Psoas muscle (tissue), 8 donors: ENCODE measurements at places on chromosomes 2 and 18. TPM values are rescaled to one million over a fixed set of nuclear protein-coding genes. Genes with fewer than 3 reads are reported as not detected.

Gene GLI2
- 0.81 TPM for total RNA-seq

DNA sequence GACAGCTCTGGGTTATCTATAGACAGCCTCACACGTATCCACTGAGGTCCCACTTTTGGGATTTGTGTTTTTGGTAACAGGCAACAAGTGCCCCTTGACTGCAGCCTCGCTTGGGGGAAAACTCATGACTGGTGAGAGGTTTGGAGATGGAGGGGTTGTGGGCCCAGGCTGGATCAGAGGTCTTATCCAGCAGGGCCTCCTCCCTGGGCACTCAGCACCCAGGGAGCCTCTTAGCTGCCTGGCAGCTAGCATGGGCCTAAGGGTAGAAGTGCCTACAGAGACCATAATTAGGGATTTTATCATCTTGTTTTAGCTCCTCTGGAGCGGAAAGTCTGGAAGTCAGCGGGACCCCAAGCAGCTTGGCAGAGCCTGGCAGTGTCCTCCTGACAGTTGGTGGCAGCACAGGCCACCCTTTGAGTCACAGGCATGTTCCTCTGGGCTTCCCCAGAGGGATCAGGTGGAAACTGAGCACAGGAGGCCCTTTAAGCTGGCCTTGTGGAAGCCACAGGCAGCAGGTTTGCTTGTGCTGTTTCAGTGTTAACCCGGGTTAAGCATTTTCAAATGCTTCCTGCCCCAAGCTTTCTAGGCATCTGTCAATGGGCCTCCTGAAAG, 143.1 kb downstream of the KCTD1 start:
- DNase-seq: no peak

DNA sequence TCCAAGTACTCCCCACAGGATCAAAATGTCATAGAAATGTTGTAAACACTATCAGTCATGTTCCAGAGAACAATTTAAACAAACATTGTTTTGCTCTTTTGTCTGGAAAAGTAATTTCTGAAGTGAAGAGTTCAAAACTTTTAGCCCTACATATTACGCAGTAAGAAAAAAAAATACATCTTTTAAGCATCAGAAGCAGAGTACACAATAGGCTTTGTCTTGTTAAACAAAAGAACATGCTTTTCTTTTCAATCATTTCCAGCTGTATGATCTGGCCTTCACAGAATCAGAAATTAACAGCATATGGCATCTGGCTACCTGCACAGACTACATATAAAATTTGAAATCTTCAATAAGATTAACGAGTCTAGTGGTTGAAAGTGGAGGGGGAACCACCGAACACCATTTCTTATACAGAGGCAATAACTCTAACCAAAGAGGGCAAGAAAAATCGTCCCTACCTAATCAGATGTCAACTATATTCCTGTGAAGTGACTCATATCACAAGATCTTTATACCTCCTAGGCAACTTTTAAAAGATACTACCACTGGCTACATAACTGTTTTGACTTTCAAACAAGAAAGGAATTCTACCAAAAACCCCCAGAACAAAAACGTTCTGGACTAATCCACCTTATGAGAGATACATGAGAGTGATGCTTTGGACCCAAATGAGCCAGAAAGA, 149.3 kb downstream of the EXOC6B start:
- DNase-seq: no peak

GRCh38 chr2:3492951-3493614, 26.2 kb downstream of the ADI1 start:
- peak; percentile 77 for DNase-seq

DNA sequence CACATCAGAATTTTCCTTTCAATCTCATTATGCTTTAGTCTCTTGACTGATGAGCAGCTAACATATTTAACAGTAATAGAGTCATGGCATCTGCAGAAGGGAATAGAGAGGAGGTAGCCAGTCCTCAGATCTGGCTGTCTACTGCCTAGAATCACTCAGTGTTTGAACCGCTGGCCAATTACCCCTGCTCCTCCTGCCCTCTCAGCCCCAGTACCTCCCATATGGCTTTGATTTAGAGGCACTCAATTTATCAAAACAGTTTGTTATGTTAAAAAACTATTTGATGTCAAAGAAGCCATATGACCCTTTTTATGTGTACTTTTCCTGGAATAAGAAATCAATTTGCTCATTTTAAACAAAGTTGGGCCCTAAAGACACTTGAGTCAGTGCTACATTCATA, 355.2 kb downstream of the CMPK2 start:
- DNase-seq: no peak
